ENCODE measurements at places on chromosomes 6 and 20.

GRCh38 chr6:62285612-62286469, at the start of gene KHDRBS2:
TSS of gene KHDRBS2 (minus strand) at chr6:62286225.
- DNase-seq, result no peak

DNA sequence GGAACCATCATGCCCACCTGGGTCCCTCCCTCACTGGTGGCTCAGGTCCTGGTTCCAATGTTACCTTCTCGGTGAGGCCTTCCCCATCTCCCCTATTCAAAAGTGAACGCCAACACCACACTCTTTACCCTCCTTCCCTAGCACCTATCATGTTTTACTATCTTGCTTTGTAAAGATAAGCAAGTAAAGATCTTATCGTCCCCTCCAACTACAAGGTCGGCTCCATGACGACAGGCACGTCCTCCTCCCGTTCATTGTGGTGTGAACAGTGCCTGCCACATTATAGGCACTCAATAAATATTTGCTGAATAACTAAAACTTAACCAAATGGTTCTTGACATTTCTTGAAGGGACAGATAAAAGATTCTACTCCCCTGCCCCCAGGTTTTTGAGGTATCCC, 147.1 kb downstream of the PREX1 start:
- no peak for DNase-seq

- DNase-seq, result no peak
Measured at GRCh38 chr6:43744931-43745727, 24.9 kb upstream of the VEGFA start.

DNA sequence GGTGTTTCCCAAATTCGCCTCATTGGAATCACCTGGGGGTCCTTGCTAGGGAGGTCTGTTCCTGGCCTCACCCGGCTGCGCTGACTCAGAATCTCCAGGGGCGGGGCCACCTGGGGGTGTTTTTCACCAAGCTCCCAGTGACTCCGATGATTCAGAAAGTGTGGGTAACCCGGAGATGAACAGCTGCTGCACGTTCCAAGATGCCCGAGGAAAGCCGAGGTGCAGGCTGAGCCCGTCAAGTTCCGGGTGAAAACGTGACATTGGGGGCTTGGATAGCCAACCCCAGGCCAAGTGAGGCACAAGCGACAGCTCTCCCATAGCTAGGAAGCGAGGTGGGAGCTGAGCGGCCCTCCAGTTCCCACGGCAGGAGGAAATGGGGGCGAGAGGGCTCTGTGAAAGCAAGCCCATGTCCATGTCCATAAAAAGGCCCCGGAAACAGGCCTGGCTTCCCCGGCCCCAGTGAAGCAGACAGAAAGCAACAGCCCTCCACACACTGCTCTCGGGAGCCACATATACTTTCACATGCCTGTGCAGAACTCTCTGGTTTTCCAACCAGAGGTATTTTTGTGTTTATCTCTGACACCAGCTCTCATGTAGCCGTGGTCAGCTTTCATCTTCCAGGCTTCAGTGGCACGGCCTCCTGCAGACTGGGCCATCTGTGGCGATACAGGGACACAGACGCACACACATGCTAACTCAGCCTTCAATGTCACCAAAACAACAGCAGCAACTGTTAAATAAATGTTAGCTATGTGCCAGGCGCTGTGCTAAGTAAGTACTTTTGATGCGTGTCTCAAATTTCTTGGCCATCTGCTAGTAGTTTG, 90.7 kb upstream of the CCDC28A start:
- peak; percentile 72 for DNase-seq

DNA sequence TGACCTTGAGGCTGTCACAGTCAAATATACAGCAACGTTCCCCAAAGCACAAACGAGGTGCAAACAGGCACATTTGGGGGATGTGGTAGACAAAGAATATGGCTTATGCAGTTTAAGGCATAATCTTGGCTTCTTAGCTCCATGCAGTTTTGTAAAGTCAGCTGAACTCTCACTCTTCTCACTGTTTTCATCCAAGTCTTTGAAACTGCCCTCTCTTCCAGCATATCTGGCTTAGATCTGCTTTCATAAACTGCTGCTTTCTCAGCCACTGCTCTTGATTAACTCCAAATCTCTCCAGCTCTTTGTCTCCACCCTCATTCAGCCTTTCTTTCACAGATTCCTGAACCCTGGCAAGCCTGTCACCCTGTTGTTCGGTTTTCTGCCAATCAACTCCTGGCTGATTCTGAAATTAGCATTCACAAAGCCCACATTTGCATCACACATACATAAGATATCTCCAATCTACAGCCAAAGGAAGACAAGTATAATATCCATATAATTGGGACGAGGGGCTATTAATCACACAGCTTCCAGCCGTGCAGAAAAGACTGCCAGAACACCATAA, 301.1 kb upstream of the RNF217 start:
- no peak for DNase-seq

DNA sequence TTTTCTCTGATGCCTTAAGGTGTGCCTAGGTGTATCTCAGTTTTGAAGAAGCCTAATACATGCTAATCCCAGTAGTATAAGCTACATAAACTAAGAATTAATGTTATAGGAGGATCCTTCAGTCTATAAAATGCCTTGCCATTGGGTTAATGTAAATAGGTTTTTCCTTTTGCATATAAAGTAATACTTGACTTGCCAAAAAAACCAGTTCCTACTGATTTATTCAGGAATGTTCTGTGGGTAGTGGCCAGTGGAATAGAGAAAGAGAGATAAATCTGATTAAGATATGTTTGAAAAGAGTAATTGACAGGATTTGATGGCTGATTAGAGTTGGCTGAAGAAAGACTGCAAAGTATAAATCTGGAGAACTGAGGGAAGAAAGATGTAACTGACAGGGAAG, 273.4 kb downstream of the ZFAND3 start:
- no peak for DNase-seq

DNA sequence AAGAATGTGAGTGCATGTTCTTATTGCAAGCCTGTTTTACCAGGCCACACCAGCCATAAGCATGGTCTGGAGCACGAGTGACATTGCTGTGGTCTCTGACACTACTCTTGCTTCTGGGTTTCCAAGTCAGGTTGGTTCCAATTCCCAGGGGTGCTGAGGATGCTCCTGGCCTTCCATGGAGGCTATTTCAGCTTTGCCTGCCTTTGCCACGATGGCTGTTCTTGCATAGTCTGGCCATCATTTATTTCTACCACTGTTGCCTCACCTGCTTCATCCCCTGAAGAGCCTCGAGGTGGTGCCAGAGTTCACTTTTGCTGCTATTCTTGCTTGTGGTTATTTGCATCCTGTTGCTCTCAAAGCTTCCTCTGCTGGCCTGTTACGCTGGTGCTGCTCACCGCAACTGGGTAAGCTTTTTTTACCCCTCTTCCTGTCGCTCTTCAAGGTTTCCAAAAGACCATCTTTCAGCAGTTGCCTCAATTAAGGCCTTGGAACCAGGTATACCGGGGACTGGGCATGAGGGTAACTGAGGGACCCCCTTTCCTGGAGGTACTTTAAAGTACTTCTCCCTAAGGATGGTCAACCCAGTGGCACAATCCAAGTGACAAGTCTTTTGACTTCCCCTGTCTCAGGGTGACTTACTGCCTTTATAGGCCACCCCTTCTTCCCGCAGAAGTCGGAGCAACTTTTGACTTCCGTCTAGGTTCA, 64.5 kb downstream of the AKAP7 start:
- DNase-seq, result peak; percentile 70

GRCh38 chr6:24824142-24824938, 25.6 kb upstream of the ARMH2 start:
- no peak for DNase-seq

GRCh38 chr6:128532136-128532535, 11.7 kb upstream of the PTPRK start:
- no peak for DNase-seq

GRCh38 chr20:32404017-32404416, 45.9 kb downstream of the ASXL1 start:
- DNase-seq, result no peak

- no peak for DNase-seq
Measured at GRCh38 chr20:62754122-62754990, 41.9 kb upstream of the MRGBP start.

GRCh38 chr6:152402791-152403190, 234.4 kb downstream of the SYNE1 start:
- DNase-seq, result no peak

GRCh38 chr20:34301587-34302311, 1.4 kb downstream of the AHCY start:
- no peak for DNase-seq

GRCh38 chr6:137550535-137550934, 56.3 kb upstream of the OLIG3 start:
- DNase-seq, result no peak

DNA sequence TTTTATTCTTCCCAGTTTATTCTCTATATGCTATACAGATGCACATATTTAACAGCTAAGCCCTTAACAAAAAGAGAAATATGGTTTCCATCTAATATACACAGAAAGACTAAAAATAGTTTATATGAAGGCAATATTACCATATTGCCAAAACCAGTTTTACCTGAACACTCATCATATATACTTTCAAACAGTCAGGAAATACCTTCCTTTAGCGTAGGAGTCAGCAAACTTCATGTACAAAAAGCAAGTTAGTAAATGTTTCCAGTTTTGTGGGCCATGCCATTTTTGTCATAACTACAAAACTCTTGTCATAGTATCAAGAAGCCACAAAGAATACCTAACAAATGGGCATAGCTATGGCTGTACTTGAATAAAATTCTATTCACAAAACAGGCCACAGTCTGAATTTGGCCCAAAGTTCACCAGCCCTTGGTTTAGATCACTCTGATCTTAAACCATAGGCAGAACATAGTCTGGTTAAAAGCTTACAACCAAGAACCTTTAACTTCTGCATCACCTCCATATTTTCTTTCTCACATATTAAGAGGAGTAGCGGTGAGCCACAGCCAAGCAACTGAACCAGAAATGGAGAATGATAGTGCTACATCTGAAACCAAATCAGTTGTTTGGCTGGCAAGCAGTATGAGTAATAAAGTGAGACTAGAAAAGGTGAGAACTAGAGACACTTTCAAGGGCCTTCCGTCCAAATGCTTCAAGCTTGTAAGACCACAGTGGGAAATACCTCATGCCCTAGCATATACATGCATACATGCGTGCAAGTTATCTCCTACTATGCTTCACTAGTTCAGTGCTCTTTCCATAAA, 116.6 kb downstream of the PTPRK start:
- no peak for DNase-seq

DNA sequence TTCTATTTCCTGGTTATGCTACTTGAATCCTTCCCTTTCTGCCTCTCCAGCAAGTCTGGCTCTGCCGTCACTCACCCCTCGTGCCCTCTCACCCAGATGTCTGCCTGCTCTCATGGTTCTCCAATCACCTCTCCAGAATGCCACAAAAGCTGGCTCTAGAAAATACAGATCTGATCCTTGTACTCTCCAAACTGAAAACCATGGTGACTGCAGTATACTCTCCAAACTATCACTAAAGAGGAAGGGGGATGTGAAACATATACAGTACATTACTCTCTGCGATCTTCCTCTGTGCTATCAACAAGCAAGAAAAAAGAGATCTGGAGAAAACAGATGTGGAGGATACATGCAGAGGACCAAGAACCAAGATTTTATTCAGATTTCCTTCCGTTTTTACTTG, 91.1 kb downstream of the ATXN1 start:
- DNase-seq, result no peak

GRCh38 chr6:113048741-113049140, 701.6 kb downstream of the RFPL4B start:
- no peak for DNase-seq

- no peak for DNase-seq
Measured at GRCh38 chr20:822651-823573, 10.6 kb upstream of the FAM110A start.

DNA sequence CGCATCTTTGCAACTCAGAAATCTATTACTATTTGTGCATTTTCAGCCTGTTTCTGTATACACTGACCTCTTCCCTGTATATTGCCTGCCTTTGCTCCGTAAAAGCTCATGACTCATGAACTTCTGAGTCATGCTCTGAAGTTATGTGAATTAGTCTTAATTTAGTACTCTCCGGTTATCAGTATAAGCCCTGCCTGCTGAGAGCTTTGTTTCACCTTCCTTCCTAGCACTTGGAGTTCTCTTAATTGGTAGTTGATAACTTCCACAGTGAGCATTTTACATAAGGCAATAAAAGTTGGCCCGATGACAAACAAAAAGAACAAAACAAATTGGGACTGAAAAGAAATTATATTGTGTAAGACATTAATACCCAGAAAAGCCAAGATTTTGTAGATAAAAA, 231.4 kb downstream of the GJA1 start:
- peak; percentile 87 for DNase-seq

DNA sequence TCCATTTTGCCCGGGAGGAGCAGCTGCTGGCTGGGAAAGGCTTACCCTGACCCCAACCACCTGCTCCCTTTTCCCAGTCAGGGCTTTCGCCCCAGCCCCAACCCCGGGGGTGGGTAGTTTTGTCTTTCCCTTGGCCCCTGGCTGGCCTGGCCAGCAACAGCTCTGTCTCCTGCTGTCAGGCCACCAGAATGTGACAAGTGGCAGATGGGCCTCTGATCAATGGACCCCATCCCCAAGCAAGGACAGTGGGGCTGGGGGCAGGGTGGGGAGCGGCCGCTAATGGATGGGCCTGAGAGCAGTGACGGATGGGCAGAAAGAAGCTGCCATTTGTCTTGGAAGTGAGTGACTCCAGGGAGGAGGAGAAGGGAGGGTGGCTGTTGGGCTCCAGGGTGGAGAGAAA, 121.6 kb downstream of the DHX35 start:
- DNase-seq, result no peak

All from ELR (cell line).